Small intestine (tissue), 16 donors: ENCODE measurements at places on chromosomes 2 and 18. TPM values are rescaled to one million over a fixed set of nuclear protein-coding genes. Genes with fewer than 3 reads are reported as not detected.

DNA sequence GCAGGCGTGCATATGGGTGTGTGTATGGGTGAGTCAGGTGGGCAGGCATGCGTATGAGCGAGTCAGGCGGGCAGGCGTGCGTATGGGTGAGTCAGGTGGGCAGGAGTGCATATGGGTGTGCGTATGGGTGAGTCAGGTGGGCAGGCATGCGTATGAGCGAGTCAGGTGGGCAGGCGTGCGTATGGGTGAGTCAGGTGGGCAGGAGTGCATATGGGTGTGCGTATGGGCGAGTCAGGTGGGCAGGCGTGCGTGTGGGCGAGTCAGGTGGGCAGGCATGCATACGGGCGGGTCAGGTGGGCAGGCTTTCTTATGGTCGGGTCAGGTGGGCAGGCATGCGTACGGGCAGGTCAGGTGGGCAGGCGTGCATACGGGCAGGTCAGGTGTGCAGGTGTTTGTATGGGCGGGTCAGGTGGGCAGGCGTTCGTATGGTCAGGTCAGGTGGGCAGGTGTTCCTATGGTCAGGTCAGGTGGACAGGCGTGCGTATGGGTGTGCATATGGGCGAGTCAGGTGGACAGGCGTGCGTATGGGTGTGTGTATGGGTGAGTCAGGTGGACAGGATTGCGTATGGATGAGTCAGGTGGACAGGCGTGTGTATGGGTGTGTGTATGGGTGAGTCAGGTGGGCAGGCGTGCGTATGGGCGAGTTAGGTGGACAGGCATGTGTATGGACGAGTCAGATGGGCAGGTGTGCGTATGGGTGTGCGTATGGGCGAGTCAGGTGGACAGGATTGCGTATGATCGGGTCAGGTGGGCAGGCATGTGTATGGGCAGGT, 28.7 kb upstream of the KLF11 start:
- no peaks in the 10 kb centered on the region for H3K27me3 ChIP-seq
- H3K4me1 ChIP-seq: no peaks in the 10 kb centered on the region
- no peak overlapping the region for H3K27ac ChIP-seq
- no peak for DNase-seq
- H3K36me3 ChIP-seq: no peaks in the 10 kb centered on the region

GRCh38 chr2:148730085-148730484, 85.5 kb downstream of the EPC2 start:
- H3K36me3 ChIP-seq: no peaks in the 10 kb centered on the region
- H3K27me3 ChIP-seq: no peaks in the 10 kb centered on the region
- no peaks in the 10 kb centered on the region for H3K4me1 ChIP-seq
- no peak overlapping the region for H3K4me3 ChIP-seq
- no peak for DNase-seq
- H3K27ac ChIP-seq: no peak overlapping the region

Gene ANKAR
- polyA plus RNA-seq: 1.5 TPM

DNA sequence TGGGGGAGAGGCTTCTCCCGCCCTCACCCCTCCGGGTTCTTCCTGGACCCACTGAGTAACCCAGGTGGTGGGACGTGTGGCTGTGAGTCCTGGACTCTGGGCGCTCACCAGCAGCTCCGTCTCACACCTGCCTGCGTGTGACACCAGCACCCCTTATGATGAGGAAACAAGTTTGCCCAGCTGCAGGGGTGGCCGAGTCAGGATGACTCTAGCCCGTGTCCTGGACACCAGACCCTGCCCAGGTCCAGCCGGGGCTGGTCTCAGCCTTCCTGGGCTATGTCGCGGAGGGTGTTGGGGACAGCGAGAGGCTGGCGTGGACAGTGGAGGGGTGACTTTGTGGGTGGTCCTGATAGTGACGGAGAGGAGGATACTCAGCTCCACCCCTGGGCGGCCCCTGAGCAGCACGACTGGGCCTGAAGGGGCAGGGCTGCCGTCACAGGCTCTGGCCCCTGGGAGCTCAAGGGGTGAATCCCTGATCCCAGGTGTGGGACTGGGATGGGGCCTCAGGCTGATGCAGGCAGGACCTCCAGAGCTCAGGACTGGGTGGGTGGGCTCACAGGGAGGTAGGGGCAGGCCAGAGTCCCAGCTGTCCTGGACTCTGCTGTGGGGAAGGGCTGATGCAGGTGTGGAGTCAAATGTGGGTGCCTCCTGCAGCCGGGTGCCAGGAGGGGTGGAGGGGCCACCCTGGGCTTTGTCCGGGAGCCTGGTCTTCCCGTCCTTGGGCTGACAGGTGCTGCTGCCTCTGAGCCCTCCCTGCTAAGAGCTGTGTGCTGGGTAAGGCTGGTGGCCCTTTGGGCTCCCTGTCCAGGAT, 3.7 kb downstream of the GPR35 start:
- H3K36me3 ChIP-seq: no peaks in the 10 kb centered on the region
- no peak for DNase-seq
- no peak overlapping the region for H3K27ac ChIP-seq
- no peaks in the 10 kb centered on the region for H3K27me3 ChIP-seq
- H3K4me1 ChIP-seq: peaks cover 18% of the 10 kb centered on the region

DNA sequence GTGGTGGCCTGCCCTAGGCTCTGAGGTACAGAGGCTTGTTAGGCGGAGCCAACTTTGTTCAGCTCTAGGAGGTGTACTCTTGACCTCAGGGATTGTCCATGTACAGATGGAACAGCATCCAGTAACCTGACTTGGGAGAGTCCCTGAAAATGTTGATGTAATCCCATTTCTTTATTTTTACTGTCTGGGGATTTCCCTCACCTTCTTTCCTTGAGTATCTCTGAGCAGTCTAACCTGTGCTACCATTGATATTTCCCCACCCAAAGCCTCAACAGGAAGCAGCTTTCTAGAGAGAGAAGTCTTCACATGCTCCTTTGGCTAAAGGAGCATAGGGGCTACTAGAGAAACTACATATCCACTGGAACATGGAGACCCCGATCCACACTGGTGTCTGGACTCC, 10.4 kb downstream of the IL36A start:
- H3K36me3 ChIP-seq: no peaks in the 10 kb centered on the region
- peaks cover 6% of the 10 kb centered on the region for H3K27me3 ChIP-seq
- no peak overlapping the region for H3K27ac ChIP-seq
- DNase-seq: no peak

Gene LINC00305
- not detected for polyA plus RNA-seq

Gene KYNU
- 3.8 TPM for polyA plus RNA-seq

- H3K27ac ChIP-seq: no peak overlapping the region
- peaks cover 9% of the 10 kb centered on the region for H3K4me1 ChIP-seq
- H3K27me3 ChIP-seq: no peaks in the 10 kb centered on the region
- no peak for DNase-seq
- no peak overlapping the region for H3K4me3 ChIP-seq
- H3K36me3 ChIP-seq: no peaks in the 10 kb centered on the region
These were observed 6.5 kb downstream of the PER2 start for GRCh38 chr2:238281826-238282480.

Gene C2orf66
- not detected for polyA plus RNA-seq

DNA sequence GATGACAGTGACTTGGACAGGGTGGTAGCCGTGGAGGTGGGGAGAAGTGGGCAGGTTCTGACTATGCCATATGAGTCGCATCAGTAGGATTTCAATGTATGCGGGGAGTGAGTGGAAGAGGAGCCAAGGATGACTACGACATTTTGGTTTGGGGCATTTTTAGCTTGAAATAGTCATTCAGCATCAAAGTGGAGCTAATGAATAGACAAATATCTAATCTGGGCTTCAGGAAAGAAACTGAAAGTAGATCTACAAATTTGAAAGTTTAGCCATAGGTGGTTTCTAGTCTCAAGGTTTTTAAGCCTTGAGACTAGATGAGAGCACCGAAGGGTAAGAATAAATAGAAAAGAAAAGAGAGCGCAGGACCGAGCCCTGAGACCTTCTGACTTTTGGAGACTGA, 58.3 kb downstream of the FEZ2 start:
- H3K4me3 ChIP-seq: no peak overlapping the region
- no peaks in the 10 kb centered on the region for H3K4me1 ChIP-seq
- no peak overlapping the region for H3K27ac ChIP-seq
- DNase-seq: no peak

Gene CCDC68
- polyA plus RNA-seq: 36.5 TPM

GRCh38 chr2:200099256-200099655, 143.9 kb downstream of the MAIP1 start:
- no peak overlapping the region for H3K4me3 ChIP-seq
- H3K36me3 ChIP-seq: no peaks in the 10 kb centered on the region
- H3K27me3 ChIP-seq: no peaks in the 10 kb centered on the region
- H3K4me1 ChIP-seq: no peaks in the 10 kb centered on the region
- no peak for DNase-seq
- H3K27ac ChIP-seq: no peak overlapping the region
